Activated CD4-positive, CD25-positive, alpha-beta regulatory T cell (primary cell): ENCODE measurements at places on chromosomes 1 and 21.

DNA sequence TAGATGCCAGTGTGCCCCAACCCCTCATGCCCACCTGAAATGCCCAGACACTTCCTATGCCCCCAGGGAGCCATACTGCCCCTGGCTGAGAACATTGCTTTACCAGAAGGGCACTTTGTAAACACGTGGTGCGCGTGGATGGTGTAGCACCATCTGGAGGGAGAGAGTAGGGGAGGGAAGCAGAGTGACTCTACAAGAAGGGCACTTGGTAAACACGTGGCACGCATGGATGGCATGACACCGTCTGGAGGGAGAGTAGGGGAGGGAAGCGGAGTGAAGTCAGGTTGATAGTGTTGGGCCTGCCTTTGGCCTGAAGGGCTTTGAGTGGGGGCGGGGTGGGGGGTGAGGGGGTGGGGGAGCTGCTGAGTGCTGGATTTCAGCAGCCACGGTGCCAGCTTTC lies 324.0 kb upstream of the VAMP3 start:
- no peak for DNase-seq

- DNase-seq: no peak
Measured at GRCh38 chr1:98102345-98103030, 181.7 kb upstream of the DPYD start.

GRCh38 chr21:44331209-44331608 lies 8.0 kb downstream of the CFAP410 start:
- DNase-seq: no peak

GRCh38 chr1:234186037-234186688 lies 187.1 kb upstream of the COA6 start:
- DNase-seq: no peak

GRCh38 chr1:226738421-226738994 lies 574 bp downstream of the ITPKB start:
- no peak for DNase-seq

GRCh38 chr1:94701796-94702441 lies 118.2 kb upstream of the SLC44A3 start:
- no peak for DNase-seq

DNA sequence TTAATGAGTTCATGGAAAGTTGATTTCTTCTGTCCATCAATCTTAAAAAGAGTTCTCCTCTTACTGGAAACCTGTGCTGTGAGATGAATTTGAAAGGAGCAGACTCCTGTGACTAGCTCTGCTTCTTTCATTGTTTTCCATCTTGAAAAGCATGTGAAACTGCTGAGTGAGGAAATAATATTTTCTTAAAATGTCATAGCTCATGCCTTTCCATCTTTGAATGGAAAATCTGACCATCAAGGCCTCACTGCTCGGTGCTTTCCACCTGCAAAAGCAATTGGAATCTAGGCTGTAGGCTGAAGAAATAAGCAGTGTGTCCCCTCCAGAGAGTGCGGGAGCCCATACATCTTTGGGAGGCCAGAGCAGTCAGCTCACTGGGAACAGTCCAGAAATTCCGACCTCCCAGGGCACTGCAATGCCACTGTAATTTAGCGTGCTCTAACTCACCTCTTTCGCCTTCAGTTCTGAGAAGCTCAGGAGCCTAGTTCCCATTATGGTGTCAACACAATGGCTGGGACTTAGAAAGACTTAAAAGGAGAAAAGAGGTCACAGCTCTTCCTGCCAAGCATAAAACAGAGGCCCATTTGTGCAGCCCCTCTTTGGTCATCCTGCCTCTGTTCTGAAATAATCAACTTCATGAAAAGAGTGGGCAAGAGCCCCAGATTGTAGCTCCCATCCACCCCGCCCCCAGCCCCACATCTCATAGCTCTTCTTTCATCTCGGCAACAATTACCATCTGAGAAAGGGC lies 50.4 kb upstream of the F3 start:
- DNase-seq: no peak

GRCh38 chr21:44880405-44881197 lies 7.1 kb upstream of the PTTG1IP start:
- no peak for DNase-seq

- peak; percentile 25 for DNase-seq
Measured at GRCh38 chr21:41419921-41420862, 5.8 kb upstream of the MX1 start.

GRCh38 chr1:29306471-29307140 lies 70.3 kb downstream of the PTPRU start:
- no peak for DNase-seq

DNA sequence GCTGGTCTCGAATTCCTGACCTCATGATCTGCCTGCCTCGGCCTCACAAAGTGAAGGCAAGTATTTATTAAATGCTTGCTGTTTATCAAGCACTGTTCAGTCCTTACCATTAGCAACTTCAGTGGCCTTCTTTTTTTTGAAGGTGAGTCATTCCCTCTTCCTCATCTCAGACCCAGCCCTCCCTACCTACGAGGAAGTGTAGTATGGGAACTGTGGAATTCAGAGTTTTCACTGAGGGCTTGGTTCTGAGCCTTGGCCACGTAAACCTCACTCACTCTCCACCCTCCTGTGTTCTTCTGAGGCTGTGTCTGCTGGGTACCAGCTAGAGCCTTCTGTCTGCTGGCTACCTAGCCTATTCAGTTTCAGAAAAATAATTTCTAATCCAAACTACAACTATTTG lies 218.3 kb upstream of the SGIP1 start:
- no peak for DNase-seq

- no peak for DNase-seq
Measured at GRCh38 chr1:153113416-153113815, at the start of gene SPRR2F. SPRR2F (minus strand) TSS chr1:153113516; CDS start chr1:153112733, 783 bp downstream.

GRCh38 chr1:240766831-240767230 lies 154.9 kb upstream of the GREM2 start:
- no peak for DNase-seq

GRCh38 chr1:223695014-223695548 lies 17.3 kb upstream of the CAPN2 start:
- no peak for DNase-seq

GRCh38 chr1:116457946-116458604 lies 85.0 kb downstream of the ATP1A1 start:
- no peak for DNase-seq

GRCh38 chr1:187605736-187606135 lies 777.0 kb downstream of the PLA2G4A start:
- no peak for DNase-seq

DNA sequence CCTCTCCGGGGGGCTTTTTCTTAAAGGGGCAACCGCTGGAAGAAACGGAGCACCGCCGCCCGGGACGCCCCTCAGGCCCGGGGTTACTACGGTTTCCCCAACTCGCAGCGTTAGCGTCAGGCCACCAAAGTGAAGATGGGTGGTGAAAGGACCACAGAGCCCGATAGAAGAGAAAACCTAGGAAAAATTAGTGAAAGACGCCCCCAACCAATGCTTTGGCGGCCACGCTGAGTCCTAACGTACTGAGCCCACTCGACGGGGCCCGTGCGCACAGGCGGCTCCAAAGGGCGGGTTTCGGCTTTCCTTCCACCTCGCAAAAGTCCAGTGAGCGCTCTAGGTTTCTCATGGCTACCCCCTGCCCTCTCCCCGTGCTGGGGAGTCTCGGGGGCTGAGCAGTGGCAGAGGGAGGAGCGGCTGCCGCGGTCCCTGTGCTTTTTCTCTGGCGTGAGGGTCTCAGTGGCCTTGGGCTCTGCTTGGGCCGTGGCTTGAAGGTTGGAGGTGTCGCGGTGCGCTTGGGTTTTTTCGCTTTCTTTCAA lies 12.2 kb upstream of the SPEN start:
- DNase-seq: peak; percentile 35

DNA sequence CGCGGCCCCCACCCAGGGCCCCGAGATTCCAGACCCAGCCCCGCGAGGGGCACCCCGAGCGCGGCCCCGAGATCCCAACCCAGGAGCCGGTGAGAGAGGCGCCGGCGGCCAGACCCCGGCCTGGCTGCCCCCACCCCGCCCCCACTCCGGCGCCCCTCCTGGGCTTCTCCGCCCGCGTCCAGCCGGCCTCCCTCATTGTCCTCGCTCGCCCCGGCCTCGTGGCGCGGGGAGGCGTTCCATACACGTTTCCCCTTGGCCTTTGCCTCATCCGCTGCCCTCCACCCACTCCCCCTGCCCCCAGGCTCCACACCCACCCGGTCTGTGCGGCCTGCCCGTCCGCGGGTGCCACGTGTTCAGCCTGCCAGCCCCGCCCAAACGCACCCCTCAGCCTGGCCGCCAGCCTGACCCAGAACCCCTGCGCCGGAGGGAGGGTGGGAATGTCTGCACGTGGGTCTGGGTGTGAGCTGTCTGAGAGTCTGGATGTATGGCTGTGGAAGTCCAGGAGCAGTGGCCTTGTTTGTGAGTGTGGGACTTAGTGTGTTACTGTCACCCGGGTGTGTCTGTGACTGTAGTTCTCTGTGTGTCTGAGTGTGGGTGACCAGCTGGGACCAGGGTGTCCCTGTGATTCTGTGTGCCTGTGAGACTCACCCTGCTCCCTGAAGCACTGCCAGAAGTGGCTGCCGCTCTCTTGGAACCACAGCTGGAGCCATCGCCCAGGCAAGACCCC lies 681 bp downstream of the B4GALT2 start:
- DNase-seq: no peak

GRCh38 chr1:167661527-167662426 lies 31.7 kb downstream of the RCSD1 start:
- DNase-seq: no peak

DNA sequence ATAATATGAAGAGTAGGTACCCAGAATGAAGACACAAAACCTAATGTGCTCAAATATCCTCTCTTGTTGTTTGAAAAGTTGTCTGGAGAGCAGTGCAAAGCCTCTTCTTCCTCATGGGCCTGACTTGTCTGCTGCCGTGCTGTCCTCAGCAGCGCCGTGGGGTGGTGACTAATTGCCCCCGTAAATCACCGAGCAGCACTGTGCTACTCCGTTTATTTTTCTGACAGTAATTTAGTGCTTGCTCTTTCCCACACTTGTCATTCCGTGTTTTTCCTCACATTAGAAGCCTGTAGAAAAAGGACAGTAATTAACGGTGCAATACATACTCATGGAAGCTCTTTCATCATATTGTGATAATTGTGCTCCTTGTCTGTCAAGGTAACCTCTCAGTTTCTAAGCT lies 114.8 kb upstream of the BARHL2 start:
- no peak for DNase-seq

GRCh38 chr1:166874464-166874863 lies 1.6 kb downstream of the TADA1 start:
- DNase-seq: no peak

- no peak for DNase-seq
Measured at GRCh38 chr1:45952072-45952471, 148.7 kb downstream of the MAST2 start.

DNA sequence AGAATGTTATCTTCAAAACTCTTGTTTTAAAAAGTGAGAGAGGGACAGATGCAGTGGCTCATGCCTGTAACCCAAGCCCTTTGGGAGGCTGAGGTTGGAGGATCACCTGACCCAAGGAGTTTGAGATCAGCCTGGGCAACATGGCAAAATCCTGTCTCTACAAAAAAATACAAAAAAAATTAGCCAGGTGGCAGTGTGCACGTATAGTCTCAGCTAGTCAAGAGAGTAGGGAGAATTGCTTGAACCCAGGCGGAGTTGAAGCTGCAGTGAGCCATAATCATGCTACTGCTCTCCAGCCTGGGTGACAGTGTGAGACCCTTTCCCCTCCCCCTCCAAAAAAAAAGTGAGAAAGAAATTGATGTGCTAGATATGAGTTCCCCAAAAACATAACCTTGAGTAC lies 131.0 kb downstream of the KCNT2 start:
- DNase-seq: no peak

DNA sequence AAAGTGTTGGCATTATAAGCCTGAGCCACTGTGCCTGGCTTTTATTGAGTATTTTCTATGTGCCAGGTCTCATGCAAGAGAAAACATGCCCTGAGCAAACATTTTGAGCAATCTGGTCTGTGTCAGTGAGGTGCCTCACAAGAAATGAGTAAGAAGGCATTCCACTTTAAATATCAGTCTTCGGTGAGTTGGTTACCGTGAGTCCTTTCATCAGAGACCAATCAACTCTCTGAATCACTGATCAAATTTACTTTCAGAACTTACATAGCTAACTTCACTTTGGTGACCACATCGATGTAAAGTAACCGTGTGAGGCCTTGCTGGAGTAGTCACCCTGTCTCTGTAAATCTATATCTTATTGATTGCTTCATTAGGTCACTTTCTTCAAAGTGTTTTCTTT lies 14.3 kb upstream of the DDX59 start:
- no peak for DNase-seq

DNA sequence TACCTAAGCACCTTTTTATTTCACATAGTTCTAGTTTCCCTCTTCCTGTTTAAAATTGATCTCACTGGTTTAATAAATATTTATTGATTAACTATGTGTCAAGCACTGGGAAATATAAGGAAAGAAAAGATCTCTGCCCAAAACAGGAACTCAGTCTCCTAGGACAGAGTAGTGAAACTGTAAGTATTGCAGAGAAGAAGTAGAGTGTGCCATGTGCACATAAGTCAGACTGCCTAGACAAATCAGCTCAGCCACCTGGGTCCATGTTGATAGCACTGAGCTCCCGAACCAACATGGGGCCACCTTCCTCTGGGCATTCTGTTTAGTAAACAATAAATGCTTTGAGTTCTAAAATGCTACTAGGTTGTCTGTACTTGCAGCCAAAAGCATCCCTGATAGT lies 9.8 kb upstream of the SSX2IP start:
- no peak for DNase-seq

GRCh38 chr1:25732821-25733220 lies 67.2 kb upstream of the SELENON start:
- DNase-seq: no peak

- no peak for DNase-seq
Measured at GRCh38 chr1:6365047-6365446, 28.5 kb downstream of the ACOT7 start.

GRCh38 chr1:78255846-78256245 lies 210.1 kb downstream of the GIPC2 start:
- DNase-seq: no peak

- DNase-seq: no peak
Measured at GRCh38 chr1:153506831-153507413, 28.9 kb downstream of the S100A6 start.

- no peak for DNase-seq
Measured at GRCh38 chr1:207145401-207146058, 41.5 kb downstream of the C4BPA start.

GRCh38 chr1:28439320-28439719 lies 66.5 kb upstream of the RCC1 start:
- DNase-seq: no peak

DNA sequence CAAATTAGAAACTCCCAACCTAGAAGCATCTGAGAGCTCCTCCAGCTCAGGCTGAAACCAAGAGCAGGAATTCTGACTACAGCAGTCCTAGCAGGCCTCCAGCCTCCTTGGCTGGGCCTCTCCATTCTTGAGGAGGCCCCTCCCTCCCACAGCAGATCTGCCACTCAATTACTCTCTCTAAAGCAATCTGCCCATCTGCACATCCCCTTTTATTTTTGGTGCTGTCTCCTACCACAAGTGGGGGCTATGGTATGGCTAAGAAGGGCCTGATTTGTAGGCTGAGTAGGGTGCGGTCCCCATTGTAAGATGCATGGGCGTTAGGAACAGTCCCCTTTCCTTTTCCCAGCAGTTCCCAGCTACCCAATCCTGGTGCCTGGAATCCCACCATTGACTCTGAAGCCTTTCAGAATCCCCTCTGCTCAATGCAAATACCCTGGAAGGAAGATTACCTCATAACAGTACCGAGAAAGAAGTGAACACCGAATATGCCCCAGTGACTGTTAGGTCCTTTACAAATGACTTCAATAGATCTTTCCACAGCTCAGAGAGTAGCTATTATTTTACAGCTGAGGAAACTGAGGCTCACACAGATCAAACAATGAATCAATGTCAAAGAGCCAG lies 11.6 kb upstream of the TTC39A start:
- DNase-seq: no peak

GRCh38 chr1:7022058-7022457 lies 236.8 kb downstream of the CAMTA1 start:
- no peak for DNase-seq

GRCh38 chr21:23968722-23969647 lies 1638.3 kb downstream of the MRPL39 start:
- DNase-seq: peak; percentile 21
